D721Med (cell line): ENCODE measurements at places on chromosomes 1 and 21.

DNA sequence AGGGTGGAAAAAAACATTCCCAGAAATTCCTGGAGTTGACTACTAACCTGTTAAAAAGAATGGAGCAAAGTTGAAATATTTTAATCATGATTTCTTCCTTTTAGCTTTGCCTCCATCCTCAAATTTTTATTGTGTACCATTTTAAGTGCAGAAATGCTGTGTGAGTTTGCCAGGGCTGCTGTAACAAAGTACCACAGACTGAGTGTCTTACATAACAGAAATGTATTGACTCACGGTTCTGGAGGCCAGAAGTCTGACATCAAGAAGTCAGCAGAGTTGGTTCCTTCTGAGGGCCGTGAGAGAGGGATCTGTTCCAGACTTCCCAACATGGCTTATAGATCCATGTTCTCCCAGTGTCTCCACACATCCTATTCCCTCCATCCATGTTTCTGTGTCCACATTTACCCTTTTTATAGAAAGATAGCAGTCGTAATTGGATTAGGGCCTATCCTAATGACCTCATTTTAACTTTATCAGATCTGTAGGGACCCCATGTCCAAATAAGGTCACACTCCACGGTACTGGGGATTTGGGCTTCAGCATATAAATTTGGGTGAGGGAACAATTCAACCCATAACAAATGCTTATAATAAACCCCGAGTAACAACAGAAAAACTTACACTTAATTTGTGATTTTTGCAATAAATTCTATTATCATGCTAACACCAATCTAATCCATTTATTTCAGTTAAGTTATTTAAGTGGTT, 12.7 kb downstream of the SNX7 start:
- no peak for DNase-seq

GRCh38 chr1:5998906-5999301, 6.7 kb upstream of the NPHP4 start:
- no peak for DNase-seq

DNA sequence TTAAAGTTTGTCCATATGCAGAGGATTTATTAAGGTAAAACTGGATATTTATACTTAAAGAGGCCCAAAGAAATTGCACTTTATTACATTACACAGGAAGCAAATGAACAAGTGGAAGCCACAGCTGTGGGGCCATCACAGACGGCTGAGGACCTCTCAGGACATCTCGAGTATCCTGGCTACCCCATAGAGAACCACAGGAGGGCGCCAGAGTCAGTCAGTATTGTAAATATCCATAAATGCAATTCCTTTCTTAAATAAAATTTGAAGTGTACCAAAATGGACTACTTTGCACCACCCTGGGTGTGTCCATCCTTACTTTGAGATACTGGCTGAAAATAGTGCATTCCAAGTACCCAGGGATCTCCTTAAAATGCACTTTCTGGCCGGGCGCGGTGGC, 257.2 kb downstream of the MRPL39 start:
- no peak for DNase-seq

GRCh38 chr1:203278885-203279406, 26.4 kb upstream of the BTG2 start:
- DNase-seq, result no peak

DNA sequence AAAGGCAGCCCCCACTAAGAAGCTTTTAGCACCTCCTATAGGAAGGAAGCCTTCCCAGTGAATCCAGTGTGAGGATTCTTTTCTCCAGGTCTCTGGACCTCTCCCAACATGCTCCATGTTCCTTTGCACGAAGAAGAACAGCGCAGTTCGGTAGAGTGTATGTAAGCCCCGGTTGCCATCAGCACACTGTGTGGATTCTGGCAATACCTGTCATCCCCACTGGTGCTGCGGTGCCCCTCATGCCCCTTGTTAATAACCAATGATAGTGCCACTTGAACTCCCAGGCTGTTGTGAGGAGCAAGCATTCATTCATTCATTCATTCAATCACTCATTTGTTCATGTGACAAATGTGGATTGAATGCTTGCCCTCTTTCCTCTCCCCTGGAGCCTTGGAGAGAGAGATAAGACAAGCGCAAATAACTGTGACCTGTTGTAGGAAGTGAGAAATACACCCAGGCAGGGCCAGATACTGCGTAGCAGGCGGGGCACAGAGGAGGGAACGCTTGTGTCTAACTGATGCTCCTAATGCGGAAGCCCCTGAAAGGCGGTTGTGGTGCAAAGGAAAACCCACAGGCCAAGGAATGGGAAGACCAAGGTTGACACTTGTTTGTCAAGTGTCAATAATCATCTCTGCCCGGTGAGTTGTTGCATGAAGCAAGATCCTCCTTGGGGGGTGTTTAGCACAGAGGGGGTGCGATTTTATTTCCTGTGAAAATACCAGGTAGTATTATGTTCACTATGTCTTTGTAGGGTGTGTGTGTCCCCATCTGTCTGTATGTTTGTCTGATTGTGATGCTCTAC, 9.8 kb downstream of the LGR6 start:
- DNase-seq, result no peak

- no peak for DNase-seq
Measured at GRCh38 chr1:11156441-11156840, 32.7 kb upstream of the ANGPTL7 start.

- no peak for DNase-seq
Measured at GRCh38 chr1:196063294-196063693, 544.9 kb downstream of the KCNT2 start.

- DNase-seq, result no peak
Measured at GRCh38 chr1:226125831-226126230, 60.7 kb downstream of the ACBD3 start.

DNA sequence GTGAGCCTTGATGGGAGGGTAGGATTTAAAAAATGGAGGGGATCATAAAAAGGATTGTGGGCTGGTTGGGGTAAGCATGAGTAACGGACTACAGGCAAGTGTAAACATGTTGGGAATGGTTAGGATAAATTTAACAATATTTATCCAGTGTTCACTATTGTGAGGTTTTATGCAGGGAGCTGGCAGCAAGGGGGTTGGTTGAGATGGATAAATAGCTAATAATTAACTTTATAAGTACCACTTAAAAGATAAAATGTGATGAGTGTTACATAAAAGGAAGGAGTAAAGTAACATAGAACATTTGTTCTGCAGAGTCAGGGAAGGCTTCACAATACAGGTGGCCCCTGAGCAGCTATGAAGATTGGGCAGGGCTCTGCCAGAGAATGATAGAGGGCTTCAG, 109.0 kb downstream of the NGF start:
- DNase-seq, result no peak

- no peak for DNase-seq
Measured at GRCh38 chr1:230307213-230307612, 118.9 kb downstream of the PGBD5 start.

DNA sequence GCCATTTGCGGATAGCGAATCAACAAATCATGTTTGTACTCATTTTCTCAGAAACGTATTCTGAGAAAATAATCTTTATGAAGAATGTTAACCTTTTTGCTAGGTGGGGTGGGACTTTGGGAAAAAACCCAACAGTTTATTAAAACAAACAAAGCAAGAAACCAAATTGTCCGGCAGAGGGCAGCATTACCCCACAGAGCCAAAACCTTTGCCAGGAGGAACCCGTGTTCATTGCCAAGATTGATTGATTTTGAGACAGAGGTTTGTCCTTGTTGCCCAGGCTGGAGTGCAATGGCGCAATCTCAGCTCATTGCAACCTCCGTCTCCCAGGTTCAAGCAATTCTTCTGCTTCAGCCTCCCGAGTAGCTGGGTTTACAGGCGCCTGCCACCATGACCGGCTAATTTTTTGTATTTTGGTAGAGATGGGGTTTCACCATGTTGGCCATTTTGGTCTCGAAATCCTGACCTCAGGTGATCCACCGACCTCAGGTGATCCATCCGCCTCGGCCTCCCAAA, 70.8 kb upstream of the RHOU start:
- peak; percentile 65 for DNase-seq

- DNase-seq, result no peak
Measured at GRCh38 chr1:42940851-42941639, 17.6 kb downstream of the SLC2A1 start.

DNA sequence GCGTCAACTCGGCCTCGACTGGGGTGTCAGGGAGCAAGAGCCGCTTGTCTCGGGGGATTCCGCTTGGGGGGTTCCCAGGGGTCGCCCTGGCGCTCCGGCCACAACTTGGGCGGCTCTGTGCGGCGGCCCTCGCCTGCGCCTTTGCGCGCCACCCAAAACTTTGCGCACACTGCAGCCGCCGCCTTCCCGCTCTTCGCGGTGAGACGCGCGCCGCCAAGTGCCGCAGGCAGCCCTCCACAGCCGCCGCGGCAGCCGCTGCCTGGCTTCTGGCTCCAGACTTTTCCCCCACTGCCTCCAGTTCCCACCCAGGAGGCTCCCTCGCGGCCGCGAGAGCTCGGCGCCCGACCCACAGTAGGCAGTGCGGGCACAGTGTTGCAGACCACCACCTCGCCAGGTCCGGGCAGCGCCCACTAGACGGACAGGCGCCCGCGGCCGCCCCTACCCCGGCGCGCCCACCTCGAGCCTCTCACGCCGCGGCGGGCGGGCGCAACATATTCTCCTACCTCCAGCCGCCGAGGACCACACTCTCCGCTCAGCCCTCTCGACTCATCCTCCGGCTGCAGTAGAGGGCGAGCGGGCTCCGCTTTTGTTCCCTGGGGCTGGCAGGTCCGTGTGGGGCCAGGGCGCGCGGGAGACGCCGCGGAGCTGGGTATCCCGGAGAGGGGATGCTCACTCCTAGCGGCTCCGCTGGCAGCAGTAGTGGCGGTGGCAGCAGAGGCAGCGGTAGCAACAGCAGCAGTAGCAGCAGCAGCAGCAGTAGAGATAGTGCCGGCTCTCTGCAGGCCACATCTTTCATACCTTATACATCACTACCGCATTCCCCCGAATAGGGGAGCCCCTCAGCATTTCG, 296.6 kb downstream of the OMA1 start:
- no peak for DNase-seq

DNA sequence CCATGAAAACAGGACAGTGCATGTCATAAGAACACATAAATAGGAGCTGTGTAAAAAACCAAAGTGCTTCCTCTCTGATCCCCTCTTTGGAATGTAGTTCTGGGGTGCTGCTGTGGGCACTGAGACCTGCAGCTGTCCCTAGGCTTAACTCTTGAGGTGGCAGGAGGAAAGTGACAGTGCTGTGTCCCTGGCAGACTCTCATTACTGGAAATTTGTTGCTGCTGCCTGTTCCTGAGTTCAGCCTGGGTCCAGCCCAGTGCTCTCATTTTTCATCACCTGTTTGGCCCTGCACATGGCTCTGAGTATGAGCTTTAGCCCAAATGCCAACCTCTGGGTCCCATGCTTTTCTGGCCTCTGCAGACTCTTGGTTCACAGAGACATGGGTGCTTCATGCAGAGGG, 329.3 kb downstream of the DSCAM start:
- no peak for DNase-seq

- DNase-seq, result no peak
Measured at GRCh38 chr1:157334041-157334440, 195.8 kb upstream of the ETV3 start.
